GM23338 (cell line): ENCODE measurements at places on chromosomes 2 and 18. TPM values are rescaled to one million over a fixed set of nuclear protein-coding genes. Genes with fewer than 3 reads are reported as not detected.

DNA sequence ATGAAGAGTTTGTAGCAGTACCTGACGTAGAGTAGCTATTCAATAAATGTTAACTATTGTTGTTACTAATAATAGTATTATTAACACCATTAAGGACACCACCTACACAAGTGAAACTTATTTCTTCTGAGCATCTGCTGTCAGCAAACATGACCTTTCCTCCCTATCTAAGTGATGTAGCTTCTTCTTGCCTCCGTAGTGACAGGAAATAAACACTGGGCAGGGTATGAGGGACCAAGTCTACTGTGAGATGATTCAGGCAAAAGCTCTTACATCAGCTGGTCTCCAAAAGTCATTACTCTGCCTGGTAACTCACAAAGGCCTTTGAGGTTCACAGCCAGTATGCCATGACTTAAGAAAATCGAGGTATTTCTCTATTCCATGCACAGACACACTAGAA is 750.5 kb downstream of the CPS1 start:
- DNase-seq = no peak

CHRND gene
- 0.10 TPM in 1 of 2 replicates, not detected in the other for total RNA-seq

DNA sequence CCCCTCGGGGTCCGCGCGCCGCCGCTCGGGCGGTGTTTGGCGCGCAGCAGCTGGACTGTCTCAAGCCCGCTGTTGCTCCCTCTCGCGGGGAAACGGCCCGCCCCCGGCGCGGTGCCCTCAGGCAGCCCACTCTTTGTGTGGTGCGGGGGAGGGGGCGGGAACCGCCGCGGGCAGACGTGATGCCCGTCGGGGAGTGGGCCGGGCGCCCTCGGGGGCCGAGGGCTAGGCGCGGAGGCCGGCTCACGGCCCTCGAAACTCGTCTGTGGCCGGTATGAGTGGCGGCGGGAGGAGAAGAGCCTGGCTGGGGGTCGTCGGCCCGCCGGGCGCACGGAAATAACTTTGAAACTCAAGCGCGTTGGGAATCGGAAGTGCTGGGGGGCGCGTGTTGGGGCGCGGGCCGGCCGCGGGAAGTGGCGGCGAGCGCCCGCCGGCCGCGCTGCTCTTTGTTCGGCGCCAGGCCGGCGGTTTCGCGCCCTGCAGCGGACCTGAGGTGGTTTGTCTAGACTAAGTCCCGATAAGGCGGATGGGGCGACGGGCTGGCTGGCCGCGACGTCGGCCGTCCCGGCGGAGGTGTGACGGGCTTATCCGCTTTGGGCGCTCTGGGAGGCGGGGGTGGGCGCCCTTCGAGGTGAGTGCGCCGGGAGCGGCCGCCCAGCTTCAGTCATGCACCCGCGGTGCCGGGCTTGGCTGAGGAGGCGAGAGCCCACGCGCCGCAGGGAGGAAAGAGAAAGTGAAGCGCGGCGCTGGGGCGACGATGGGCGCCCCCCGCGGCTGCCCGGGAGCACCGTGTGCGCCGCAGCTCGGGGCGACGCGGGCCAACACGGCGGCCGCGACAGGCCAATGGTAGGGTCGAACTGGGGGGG is 679 bp downstream of the PTMA start:
- DNase-seq = no peak

GRCh38 chr18:62610351-62610700 is 87.5 kb downstream of the ZCCHC2 start:
- DNase-seq = no peak

CREG2 gene
- 0.12 and 2.6 TPM in 2 replicates for total RNA-seq

DNA sequence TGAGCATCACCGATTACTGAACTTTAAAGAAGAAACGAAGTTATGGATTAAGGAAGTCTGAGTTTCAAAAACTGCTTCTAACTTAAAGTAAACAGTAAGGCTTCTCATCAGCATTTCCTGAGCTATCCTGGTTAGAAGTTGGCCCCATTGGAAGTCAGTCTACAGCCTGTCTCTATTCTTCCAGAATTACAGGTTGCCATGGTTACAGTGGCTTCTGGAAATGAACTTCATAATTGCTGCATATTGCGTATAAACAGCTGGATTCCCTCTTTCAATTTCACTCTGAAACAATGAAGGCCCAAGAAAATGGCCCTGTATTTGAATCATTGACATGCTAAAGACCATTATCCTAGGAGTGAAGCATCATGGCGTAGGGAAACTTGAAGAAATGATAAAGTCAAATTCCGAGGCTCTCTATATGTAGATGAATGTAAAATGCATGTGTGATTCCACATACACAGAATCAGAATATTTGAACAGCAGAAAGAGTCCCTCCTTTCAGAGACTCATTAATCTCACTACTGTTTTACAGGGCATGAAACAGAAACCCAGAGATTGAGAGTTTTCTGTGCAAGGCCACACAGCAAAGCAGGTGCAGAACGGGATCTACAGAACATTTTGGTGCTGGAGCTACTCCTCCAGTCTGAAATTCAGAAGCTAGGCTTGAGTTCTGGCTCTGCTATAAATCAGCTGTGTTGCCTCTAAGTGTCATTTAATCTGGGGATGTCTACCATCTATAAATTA is 856.4 kb upstream of the CELF4 start:
- DNase-seq = no peak

- DNase-seq = peak; percentile 58
Measured at GRCh38 chr2:181430406-181431118, 26.6 kb upstream of the ITGA4 start.

DNA sequence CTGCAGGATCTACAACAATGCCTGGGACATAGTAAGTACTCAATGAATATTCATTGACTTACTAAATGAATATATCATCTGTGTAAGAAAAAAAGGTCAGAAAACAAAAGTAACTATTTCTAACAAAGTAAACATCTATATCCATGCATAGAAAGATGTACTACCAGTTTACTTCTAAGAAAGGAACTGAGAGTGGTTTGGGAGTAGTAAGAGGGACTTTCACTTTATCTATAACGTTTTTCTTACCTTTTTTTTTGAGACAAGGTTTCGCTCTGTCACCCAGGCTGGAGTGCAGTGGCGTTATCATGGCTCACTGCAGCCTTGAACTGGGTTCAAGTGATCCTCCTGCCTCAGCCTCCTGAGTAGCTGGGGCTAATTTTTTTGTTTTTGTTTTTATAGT is 25.7 kb downstream of the DHX57 start:
- DNase-seq = no peak

DNA sequence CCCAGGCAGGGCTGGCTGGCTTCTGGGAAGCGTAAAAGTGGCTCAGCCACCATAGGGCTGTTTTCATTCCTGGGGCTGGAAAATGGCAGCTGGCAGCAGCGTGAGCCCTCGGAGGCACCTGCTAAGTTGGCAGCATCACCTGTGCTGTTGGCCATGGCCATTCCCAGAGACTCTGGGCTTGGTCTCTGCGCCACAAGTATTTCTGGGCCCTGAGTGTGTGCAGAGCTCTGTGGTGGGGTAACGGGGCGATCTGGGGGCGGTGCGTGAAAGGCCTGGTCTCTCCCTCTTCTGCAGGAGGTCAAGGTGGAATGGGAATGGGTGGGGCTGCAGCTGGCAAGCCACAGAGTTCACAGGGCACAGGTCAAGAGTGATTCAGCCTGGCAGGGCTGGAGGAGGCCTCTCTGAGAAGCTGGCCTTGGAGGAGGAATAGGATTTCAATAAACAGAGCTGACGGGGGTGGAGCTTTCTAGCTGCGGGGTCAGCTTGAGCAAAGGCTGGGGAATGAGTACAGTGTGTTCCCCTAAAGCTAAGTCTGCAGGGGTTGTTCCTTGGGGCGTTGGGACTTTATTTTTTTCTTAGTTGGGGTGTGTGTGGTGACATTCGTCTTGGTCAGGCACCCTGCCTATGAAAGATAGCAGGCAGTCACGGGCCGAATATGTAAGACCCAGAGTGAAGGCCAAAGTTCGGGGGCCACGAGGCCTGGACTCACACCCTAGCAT is 10.3 kb upstream of the NTSR2 start:
- DNase-seq = no peak

PRKAG3 gene
- not detected in 2 replicates for total RNA-seq

GALR1 gene
- 0.74 and 1.1 TPM in 2 replicates for total RNA-seq

- no peak for DNase-seq
Measured at GRCh38 chr2:48982887-48983435, 171.4 kb downstream of the FSHR start.

IL18R1 gene
- total RNA-seq = 0.17 and 0.89 TPM in 2 replicates

GRCh38 chr2:109304731-109305470 is 175.9 kb downstream of the SH3RF3 start:
- DNase-seq = no peak

- DNase-seq = no peak
Measured at GRCh38 chr18:13192970-13193369, 25.6 kb upstream of the LDLRAD4 start.

DNA sequence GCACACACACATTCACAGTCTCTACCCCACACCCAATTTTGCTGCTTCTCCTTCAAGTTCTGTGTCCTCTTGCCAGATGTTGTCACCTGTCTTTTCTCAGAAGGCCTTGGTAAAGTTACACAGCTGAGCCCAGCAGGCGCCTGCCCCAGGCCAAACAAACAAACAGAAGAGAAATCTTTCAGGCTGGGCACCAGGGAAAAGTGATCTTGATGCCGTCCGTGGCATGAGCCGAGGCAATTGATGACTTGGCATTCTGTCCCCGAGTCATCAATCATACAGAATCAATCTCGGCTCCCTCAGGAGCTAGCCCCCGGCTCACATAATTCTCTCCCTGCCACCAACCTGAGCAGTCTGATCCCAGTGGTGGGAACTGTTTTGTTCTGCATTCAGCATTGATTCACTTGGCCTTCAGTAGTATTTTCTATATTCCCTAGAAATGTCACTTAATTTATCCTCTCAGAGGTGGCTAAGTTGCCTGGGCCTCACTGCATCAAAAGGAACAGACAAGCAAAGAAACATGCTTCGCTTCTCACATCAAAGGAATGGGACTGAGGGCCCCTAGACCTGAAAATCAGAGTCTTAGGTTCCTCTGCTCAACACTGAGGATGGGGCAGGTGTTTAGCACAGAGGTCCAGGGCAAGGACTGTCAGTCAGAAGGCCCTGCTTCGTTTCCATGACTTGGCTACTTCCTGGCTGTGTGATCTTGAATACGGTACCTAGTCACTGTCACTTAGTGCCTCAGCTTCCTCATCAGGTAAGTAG is 278.8 kb upstream of the CELF4 start:
- no peak for DNase-seq

GRCh38 chr2:175057078-175057685 is 52.0 kb upstream of the CHN1 start:
- DNase-seq = peak; percentile 73

- DNase-seq = no peak
Measured at GRCh38 chr18:49251451-49251850, 209.0 kb downstream of the DYM start.

DNA sequence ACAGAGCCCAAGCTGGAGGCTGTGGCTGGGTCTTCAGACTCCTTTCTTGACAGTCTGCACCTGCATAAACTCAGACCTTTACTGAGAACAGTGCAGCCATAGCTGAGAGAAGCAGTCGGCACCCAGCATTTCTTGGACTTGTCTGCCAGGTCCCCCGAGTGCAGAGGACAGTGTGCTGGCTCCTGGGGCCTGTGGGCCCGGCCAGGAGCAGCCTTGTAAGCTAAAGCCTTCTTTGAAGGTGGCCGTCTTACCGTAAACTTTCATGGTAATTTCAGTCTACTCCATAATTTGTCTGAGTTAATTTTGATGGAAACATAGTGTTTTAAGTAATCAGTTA is 70.9 kb downstream of the LRRFIP1 start:
- no peak for DNase-seq

CD8B gene
- 0.31 and 3.0 TPM in 2 replicates for total RNA-seq

DNA sequence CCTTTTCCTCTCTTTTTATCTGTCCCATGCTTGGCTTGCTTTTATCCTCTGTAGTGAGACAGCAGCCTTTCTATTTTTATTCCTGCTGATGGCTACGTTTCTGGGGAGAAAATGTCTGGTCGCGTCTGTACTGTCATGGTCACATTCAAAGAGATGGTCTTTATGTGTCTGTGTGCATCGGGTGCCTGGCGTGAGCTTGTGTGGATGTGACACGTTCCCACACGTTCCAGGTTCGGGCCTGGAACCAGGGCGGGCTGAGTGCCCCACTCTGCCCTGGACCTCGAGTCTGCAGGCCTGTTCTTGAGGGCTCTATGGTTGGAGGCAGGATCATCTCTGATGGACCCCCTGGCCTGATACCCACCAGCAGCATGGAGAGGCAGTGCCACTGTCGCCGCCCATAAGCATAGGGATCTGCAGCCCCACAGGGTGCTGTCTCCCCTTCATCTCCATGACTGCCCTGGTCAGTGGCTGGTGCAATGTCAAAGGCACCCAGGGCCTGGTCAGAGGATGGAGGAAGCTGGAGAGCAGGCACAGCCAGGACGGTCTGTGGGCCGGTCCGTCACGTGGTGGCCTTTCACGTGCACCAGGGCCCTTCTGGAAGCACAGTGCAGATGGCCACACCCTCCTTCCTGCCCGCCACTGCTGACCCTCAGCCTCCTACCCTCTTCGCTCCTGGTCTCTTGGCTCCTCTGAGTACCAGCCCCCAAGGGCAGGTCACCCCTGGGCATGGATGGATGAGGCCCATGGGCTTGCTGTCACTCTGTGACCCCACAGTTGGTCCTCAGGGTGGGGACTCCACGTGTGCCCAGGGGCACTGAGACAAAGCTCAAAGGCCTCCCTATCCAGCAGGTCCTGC is 149.2 kb upstream of the TWIST2 start:
- no peak for DNase-seq

LBX2 gene
- total RNA-seq = 0.24 TPM in 1 of 2 replicates, not detected in the other

MBD5 gene
- 23.1 and 29.3 TPM in 2 replicates for total RNA-seq

DNA sequence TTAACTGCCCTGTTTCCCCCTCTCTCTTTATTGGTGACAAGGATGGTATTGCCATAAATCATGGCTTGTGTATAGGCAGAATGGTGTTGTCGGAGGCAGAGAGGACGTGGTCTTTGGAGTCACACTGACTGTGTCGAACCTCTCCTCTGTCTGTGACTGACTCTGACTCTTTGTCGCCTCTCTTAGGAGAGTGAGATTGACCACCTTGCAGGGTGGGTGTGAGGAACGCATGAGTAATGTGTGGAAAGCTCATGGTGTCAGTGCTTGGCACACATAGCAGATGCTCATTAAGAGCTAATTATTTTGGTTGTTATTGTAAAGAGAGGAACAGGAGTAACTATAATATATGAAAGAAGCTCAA is 145.6 kb downstream of the TTC27 start:
- no peak for DNase-seq

HOXD9 gene
- not detected in 2 replicates for total RNA-seq

HOXD11 gene
- total RNA-seq = not detected in 2 replicates

GRCh38 chr18:28198620-28199019 is 21.7 kb upstream of the CDH2 start:
- no peak for DNase-seq

GRCh38 chr2:223599640-223600380 is 2.4 kb downstream of the SCG2 start:
- no peak for DNase-seq

- DNase-seq = no peak
Measured at GRCh38 chr2:149200109-149200520, 130.3 kb upstream of the LYPD6 start.

GRCh38 chr2:240139666-240140393 is 628 bp downstream of the OTOS start:
- peak; percentile 64 for DNase-seq

GRCh38 chr18:48728204-48728833 is 189.5 kb downstream of the CTIF start:
- DNase-seq = no peak

TM4SF20 gene
- total RNA-seq = not detected in 2 replicates

RPE gene
- 79.1 and 95.1 TPM in 2 replicates for total RNA-seq

- DNase-seq = no peak
Measured at GRCh38 chr2:15543541-15543940, 17.6 kb downstream of the NBAS start.
